ENCODE measurements at places on chromosomes 6 and 20. TPM values are rescaled to one million over a fixed set of nuclear protein-coding genes. Genes with fewer than 3 reads are reported as not detected.

The TCEA2 gene
- 18.2 TPM for total RNA-seq

The SLC26A8 gene
- not detected for total RNA-seq

The RTN4IP1 gene
- total RNA-seq, result 1.9 TPM

The SULF2 gene
- total RNA-seq, result 1.2 TPM

The HMGCLL1 gene
- total RNA-seq, result not detected

The RALGAPA2 gene
- total RNA-seq, result 15.4 TPM

The ALDH8A1 gene
- total RNA-seq, result 0.43 TPM

Measured in CD8-positive, alpha-beta T cell (primary cell).